ENCODE measurements at places on chromosomes 6 and 20.

DNA sequence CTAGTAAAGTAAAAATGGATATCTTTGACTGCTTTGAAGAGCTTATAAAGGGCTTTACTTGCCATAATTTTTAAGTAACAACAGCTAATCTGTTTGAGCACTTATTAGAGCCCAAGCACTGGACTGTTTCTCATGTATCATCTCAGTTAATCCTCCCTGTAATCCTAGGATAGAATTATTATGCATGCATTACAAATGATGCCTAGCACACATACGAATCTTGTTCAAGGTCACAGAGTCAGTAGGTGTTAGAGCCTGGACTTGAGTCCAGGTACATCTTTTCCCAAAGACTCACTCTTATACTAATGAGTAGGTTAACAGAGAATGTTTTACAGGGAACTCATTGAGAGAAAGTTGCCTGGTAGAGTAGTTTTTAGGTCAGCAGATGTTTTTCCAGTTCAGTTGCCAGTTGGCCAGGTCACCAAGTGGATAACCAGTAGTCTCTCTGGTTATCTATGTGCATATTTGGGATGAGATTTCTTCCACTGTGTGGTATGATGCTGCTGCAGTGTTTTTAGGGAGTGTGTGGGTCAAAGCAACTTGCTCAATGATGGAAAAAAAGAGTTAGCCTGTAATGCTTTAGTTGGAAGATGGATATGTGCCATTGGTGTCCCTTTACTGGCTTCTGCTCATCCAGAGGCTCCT lies 32.3 kb upstream of the LAMA4 start:
- DNase-seq, result no peak

DNA sequence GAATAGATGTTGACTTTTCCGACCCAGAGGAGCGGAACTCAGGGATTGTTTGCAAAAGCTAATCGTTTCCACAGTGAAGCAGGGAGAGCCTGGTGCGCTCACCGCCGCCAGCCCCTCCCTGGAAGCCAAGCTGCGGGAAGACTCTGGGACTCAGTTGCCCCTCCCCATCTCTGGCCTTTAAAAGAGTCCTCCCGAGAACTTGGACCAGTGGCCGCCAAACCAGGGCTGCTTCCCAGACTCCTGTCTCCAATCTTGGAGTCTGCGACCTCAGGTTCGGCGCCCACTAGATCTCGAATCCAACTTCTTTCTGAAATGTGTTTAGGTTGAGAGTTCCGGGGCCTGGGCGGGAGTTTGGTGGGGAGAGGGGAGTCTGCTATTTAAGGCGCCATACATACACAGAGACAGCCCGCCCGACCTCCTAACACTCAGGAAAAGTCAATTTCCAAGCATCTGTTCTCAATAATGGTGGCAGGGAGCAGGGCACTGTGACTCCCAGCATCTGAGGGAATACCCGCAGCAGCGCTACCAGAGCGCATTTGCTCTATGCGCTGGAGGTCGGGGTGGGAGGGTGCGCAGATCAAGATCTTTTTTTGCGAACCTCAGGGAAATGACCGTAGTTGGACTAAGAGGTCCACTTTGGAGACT lies 800 bp upstream of the GRIK2 start:
- DNase-seq, result no peak

- DNase-seq, result no peak
These were observed 53.3 kb downstream of the CCDC170 start for GRCh38 chr6:151546941-151547659.

- no peak for DNase-seq
These were observed 144.4 kb downstream of the MMS22L start for GRCh38 chr6:97138581-97138980.
